ENCODE measurements at places on chromosomes 4 and X.

DNA sequence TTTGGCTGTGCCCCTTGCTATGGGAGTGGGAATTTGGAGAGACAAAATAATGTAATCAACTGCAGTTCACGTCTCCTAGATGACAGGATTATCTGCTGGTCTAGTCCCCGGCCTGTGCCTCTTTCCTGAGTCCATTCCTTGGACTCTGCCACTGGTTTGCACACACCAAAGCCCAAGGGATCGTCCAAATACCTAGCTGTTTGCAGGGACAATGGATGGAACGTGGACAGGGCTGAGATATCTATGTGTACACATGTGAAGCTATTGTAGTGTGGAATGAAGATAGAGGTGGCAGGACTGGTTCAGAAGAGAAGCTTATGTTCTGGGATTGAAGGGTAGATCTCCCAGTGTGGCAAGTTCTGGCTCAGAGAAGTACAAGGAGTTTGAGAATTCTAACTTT lies 198.3 kb upstream of the PITX2 start:
- no peak for DNase-seq

- DNase-seq = no peak
Observed at GRCh38 chr4:83780053-83780733, 244.3 kb downstream of the GPAT3 start.

GRCh38 chrX:137040113-137040794 lies 6.5 kb upstream of the GPR101 start:
- no peak for DNase-seq

- DNase-seq = no peak
Observed at GRCh38 chr4:26524011-26524410, 33.7 kb upstream of the CCKAR start.

GRCh38 chrX:133543654-133544053 lies 128.4 kb upstream of the GPC4 start:
- no peak for DNase-seq

All from activated CD4-positive, alpha-beta T cell treated with anti-CD3 and anti-CD28 coated beads for 48 hours (primary cell).